ENCODE measurements at places on chromosomes 7 and 10. TPM values are rescaled to one million over a fixed set of nuclear protein-coding genes. Genes with fewer than 3 reads are reported as not detected.
A peak's percentile ranks its signal among the peaks of the same experiment; 100 is the strongest.

The LIPF gene
- not detected for total RNA-seq

The ARMC3 gene
- not detected for total RNA-seq

The NPM3 gene
- total RNA-seq = 157 TPM

The STK32C gene
- total RNA-seq = 29.2 TPM

The TET1 gene
- total RNA-seq = 0.45 TPM

The SLC39A12 gene
- not detected for total RNA-seq

The STAMBPL1 gene
- total RNA-seq = 21.0 TPM

The ACBD5 gene
- total RNA-seq = 32.8 TPM

DNA sequence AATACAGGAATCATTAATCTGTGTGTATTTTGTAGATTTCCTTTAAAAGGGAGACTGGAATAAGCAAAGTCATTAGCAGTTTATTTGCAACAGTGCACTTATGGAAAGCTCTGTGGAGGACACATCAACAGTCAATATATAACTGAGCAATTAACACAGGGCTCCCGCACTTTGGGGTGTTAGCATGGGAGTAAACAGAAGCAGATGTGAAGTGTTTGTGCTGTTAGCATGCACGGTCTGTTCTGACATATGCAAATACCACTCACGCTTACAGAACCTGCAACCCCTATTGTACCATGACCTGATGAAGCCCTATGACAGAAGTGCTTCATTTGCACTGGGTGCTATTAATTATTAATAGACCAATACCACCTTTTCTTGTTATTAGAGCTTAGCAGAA, 118.9 kb downstream of the PPP1R3A start:
- H3K4me3 ChIP-seq = no peak overlapping the region
- H3K36me3 ChIP-seq = no peaks in the 10 kb centered on the region
- H3K27me3 ChIP-seq = no peaks in the 10 kb centered on the region

GRCh38 chr7:121366852-121367431, 29.2 kb downstream of the FAM3C start:
- no peak overlapping the region for H3K27ac ChIP-seq
- H3K36me3 ChIP-seq = peaks cover 12% of the 10 kb centered on the region
- no peak overlapping the region for H3K4me3 ChIP-seq
- H3K4me1 ChIP-seq = peaks cover 18% of the 10 kb centered on the region
- no peak for DNase-seq
- H3K27me3 ChIP-seq = no peaks in the 10 kb centered on the region

DNA sequence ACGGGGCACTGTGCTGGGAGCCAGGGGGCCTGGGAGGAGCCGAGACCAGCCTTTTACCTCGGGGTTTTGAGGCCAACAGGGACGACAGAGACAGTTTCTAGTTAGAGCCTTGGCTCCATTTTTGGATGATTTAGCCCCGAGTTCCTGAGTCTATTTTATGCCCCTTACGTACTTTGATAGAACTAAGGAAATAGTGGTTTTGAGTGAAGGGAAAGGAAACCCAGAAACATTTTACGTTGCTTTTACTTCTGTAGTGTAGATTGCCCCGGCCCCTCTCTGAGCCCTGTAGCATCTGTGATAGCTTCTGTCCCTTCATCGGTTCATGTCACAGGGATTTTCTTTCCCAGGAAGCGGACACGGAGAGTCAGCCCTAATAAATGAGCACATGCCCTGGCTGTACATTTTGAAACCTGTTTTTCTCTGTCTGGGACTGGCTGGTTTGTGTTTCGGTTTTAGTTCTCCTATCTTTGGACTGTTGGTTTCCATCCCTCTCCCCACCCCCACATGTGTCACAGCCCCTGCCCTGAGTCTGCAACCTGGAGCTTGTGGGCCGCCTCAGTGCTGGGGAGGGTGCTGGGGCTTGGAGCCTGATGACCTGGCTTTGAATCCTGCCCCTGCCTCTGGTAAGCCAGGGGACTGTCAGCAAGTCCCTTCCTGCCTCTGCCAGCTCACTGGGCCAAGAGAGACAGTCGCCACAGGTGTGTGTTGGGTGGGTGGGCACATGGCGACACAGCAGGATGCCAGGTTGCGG, 6.9 kb upstream of the ORAI2 start:
- no peaks in the 10 kb centered on the region for H3K36me3 ChIP-seq
- no peaks in the 10 kb centered on the region for H3K27me3 ChIP-seq
- H3K4me3 ChIP-seq = peak overlapping the region; percentile 98
- peak; percentile 87 for DNase-seq

DNA sequence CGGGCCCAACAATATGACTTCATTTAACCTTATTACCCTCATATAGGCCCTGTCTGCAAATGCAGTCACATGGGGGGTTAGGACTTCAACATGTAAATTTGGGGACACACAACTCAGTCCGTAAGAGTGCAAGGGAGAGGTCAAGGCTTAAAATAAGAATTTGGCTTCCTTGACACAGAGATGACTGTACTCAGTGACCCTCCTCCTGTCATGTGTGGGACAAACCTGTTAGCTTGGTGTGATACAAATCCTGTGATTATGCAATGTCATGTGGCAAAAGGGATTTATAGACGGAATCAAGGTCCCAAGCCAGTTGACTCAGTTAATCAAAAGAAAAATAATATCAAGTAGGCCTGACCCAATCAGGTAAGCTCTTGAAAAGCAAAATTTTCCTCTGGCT, 25.9 kb upstream of the GTPBP4 start:
- H3K4me1 ChIP-seq = no peaks in the 10 kb centered on the region
- H3K4me3 ChIP-seq = no peak overlapping the region
- no peaks in the 10 kb centered on the region for H3K36me3 ChIP-seq
- no peak for DNase-seq

DNA sequence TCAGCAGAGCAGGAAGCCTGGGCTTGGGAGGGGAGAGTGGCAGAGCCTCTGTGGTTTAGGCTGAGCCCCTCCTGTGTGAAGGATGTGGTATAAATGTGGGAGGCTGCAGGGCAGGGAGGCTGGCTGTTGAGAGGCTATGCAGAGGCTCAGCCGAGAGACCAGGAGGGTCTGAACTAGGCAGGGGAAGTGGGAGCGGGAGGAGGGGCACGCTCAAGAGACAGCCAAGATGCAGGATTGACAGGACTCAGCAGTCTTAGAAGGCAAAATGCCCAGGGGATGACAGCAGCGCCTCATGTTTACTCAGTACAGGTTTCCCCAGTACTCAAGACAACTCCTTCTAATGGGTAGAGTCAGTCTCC, 24.3 kb downstream of the BTBD16 start:
- DNase-seq = no peak
- H3K4me1 ChIP-seq = peaks cover 7% of the 10 kb centered on the region
- no peaks in the 10 kb centered on the region for H3K36me3 ChIP-seq
- no peak overlapping the region for H3K27ac ChIP-seq
- H3K27me3 ChIP-seq = no peaks in the 10 kb centered on the region
- H3K4me3 ChIP-seq = no peak overlapping the region

DNA sequence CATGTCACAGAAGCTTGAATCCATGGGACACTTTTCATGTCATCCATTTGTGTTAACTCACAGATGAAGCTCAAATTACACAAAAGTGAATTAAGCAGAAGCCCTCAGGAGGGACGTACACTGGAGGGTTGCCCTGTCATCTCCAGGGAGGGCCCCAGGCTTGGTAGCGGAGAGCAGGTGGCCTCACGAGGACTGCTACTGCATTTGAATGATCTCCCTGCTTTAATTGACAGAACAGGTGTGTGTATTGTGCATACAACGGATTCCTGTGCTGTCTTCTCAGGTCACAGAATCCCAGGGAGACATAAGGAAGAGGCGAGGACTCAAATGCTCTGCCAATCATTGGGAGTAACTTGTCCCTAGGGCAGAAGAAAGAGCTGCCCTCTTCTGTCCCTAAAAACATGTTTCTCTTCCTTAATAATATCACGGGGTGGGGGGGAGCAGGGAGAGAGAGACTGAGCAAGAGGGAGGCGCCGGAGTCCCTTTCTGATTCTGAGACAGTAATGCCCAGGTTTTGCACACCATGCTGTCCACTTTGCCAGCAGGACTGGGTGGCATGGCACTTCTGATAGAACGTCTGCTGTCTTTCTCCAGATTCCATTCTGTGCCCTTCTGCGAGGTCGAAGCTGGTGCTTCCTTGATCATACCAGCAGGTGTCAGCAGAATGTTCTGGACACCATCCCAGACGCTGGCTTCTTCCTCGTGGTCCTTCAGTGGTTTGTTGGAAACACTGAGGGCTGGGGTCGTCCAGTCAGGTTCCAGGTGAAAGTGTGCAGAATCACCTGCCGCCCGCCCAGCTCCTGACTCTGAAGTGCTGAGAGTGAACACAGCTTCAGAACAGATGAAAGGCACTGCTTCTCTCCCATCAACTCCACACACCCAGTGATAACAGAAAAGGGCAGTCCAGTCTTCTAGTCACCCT, 26.2 kb upstream of the RASGEF1A start:
- H3K27ac ChIP-seq = no peak overlapping the region
- no peak for DNase-seq
- peaks cover 3% of the 10 kb centered on the region for H3K4me1 ChIP-seq
- no peaks in the 10 kb centered on the region for H3K36me3 ChIP-seq

- H3K27me3 ChIP-seq = peaks cover 55% of the 10 kb centered on the region
- H3K4me1 ChIP-seq = peaks cover 12% of the 10 kb centered on the region
- no peak overlapping the region for H3K27ac ChIP-seq
- no peak for DNase-seq
Measured at GRCh38 chr10:14405076-14406065, 74.6 kb upstream of the FRMD4A start.

GRCh38 chr7:156533420-156533819, 107.2 kb upstream of the RNF32 start:
- no peak overlapping the region for H3K4me3 ChIP-seq
- H3K4me1 ChIP-seq = no peaks in the 10 kb centered on the region
- no peaks in the 10 kb centered on the region for H3K36me3 ChIP-seq
- no peak for DNase-seq
- no peak overlapping the region for H3K27ac ChIP-seq
- H3K27me3 ChIP-seq = peaks cover 14% of the 10 kb centered on the region

DNA sequence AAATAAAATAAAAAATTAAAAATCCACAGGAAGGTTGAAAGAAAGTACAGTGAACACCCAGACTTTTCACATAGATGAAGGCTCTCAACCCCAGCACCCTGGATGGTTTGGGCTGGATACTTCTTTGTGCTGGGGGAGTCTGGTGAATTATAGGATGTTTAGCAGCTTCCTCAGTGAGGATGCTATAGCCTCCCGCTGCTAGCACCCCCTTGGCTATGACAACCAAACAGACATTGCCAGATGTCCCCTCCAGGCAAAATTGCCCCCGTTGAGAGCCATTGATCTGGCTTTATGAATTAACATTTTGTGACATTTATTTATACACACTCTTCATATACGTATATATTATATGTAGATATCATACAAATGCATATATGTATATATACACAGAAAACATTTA, 21.6 kb downstream of the SMKR1 start:
- H3K36me3 ChIP-seq = no peaks in the 10 kb centered on the region
- H3K4me3 ChIP-seq = no peak overlapping the region
- H3K27ac ChIP-seq = peak overlapping the region; percentile 79

DNA sequence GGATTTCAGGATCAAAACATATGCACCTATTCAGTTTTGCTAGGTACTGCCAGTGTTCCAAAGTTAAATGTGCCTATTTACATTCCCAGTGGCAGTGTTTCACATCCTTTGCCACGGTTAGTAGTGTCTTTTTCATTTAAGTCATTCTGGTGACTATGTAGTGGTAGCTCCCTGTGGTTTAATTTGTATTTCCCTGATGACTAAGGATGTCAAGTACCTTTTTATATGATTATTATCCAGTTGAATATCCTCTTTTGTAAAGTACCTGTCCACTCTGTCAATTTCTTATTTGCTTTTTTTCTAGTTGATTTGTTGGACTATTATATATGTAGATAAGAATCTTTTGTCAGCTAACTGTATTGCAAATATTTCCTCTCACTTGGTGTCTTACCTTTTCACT, 45.1 kb downstream of the TMEM60 start:
- no peak overlapping the region for H3K27ac ChIP-seq
- DNase-seq = no peak
- peaks cover 5% of the 10 kb centered on the region for H3K36me3 ChIP-seq
- no peaks in the 10 kb centered on the region for H3K27me3 ChIP-seq
- H3K4me1 ChIP-seq = peaks cover 22% of the 10 kb centered on the region

DNA sequence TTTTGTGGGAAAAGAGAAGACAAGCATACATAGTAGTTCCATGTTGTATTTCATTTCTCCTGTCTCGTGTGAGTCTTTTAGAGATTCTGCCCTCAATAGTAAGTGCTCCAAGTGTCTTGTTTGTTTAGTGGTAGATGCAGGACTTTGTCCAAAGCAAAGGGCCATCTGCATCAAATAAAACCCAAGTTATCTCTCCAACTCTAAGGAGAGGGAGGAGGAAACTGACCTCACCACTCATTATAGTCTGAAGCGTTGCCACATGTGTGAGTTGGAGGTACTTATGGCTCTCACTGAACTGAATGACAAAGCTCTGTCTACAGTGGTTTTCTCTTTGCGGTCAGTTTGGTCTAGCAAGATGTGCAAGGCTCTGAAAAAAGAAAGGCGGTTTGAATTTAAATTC, 272.6 kb downstream of the DOCK4 start:
- H3K4me1 ChIP-seq = no peaks in the 10 kb centered on the region
- H3K27ac ChIP-seq = no peak overlapping the region
- no peaks in the 10 kb centered on the region for H3K36me3 ChIP-seq
- no peak for DNase-seq
- H3K4me3 ChIP-seq = no peak overlapping the region
- no peaks in the 10 kb centered on the region for H3K27me3 ChIP-seq

GRCh38 chr7:31022726-31023125, 29.4 kb upstream of the ADCYAP1R1 start:
- no peak overlapping the region for H3K27ac ChIP-seq
- peaks cover 7% of the 10 kb centered on the region for H3K27me3 ChIP-seq
- no peak for DNase-seq

- no peaks in the 10 kb centered on the region for H3K4me1 ChIP-seq
- no peak for DNase-seq
- no peak overlapping the region for H3K27ac ChIP-seq
- peaks cover 23% of the 10 kb centered on the region for H3K27me3 ChIP-seq
Measured at GRCh38 chr7:138932870-138933269, 48.3 kb downstream of the KIAA1549 start.

- no peaks in the 10 kb centered on the region for H3K36me3 ChIP-seq
- H3K4me1 ChIP-seq = peaks cover 4% of the 10 kb centered on the region
- no peak overlapping the region for H3K4me3 ChIP-seq
- H3K27ac ChIP-seq = no peak overlapping the region
Measured at GRCh38 chr10:88813200-88813599, 10.7 kb downstream of the LIPM start.

DNA sequence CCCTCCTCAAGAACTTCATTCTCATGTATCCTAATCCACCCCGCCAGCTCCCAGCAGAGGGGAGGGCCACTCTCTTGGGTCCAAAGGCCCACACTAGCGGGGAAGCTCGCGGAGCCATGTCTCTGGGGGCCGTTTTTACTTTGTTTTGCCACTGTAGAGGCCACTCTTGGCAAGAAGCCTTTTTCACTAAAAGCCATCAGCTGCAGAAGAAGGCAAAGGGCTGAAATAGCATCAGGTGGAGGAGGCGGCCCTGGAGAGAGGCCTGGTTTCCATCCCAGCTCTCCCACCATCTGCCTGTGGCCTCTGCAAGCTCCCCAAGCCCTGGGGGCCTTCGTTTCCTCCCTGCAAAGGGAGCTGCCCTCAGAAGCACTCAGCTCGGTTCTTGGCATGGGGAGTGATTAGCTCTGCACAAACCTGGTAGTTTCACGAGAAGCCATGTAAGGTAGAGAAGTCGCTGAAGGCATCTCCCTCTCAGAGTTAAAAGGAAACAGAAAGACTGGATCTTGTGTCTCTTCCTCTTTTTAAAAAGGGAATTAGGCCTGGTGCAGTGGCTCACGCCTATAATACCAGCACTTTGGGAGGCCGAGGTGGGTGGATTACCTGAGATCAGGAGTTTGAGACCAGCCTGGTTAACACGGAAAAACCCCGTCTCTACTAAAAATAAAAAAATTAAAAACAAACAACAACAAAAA, 70.3 kb downstream of the PARP12 start:
- H3K27me3 ChIP-seq = no peaks in the 10 kb centered on the region
- peaks cover 11% of the 10 kb centered on the region for H3K4me1 ChIP-seq
- no peak for DNase-seq
- H3K4me3 ChIP-seq = no peak overlapping the region

Data from natural killer cell treated with Interleukin-12 subunit alpha and Interleukin-12 subunit beta and Interleukin-15 and Interleukin-18, amount 100 ng/mL, for 72 hours (primary cell).